Posterior vena cava (tissue), 2 donors: ENCODE measurements at places on chromosomes 2 and 18.

GRCh38 chr2:4265936-4266335, 562.6 kb downstream of the DCDC2C start:
- DNase-seq = no peak

DNA sequence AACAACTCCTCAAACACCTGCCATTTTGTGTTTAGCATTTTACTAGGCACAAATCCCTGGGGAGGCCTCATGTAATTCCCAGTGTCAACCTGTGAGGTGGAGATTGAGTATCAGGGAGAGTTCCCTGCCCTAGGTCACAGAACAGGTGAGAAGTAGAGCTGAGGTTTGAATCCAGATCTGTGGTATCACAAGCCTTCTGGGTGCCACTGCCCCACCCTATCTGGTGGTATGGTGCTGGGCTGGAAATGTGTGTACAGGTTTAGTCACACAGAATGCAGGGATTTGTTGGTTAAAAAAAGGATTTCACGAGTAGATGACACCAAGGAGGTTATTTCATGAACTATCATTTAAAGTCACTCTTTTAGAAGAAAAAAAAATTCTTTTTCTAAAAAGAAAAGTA, 35.7 kb upstream of the PKDCC start:
- no peak for DNase-seq

DNA sequence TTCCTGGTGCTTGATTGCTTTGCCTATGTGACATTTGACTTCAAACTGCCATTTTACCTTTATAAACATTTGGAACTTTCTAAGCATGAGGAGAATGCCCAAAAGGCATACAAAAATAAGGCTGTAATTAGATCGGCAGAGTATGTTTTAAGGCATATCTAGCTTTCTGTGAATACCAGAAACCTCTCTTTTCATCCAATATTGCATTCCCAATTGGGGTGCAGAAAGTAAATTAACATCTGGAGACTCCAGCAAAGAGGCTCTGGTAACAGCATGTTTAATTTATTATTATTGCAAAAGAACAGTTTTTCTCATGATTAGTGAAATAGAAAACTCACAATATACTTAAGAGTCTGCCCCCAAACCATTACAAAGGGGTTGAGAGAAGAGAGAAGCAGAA, 32.1 kb downstream of the FRZB start:
- DNase-seq = no peak

- no peak for DNase-seq
Measured at GRCh38 chr2:105935063-105935462, 190.4 kb downstream of the NCK2 start.

DNA sequence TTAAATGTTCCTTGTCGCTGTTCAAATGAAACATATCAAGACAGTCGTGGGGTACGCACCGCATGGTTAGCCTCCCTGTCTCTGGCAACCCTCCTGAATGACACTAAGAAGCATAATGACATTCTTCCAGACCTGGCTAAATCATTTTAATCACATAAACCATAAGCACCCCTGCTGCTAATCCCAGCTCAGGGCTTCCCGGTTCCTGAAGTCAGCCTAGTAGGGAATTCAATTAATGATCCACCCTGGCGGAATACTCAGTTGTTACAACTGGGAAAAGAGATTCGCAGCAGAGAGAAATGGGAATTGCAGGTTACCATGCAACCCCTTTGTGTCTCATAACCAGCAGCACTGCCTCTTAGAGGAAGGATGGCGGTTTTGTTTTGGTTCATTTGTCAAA, 200.8 kb upstream of the AGAP1 start:
- DNase-seq = no peak

- DNase-seq = peak; percentile 69
Measured at GRCh38 chr2:231531883-231532755, 1.9 kb upstream of the NMUR1 start.

- no peak for DNase-seq
Measured at GRCh38 chr2:219595256-219595655, 2.4 kb upstream of the STK11IP start.

- DNase-seq = no peak
Measured at GRCh38 chr2:122266636-122267035, 511.2 kb downstream of the TSN start.

DNA sequence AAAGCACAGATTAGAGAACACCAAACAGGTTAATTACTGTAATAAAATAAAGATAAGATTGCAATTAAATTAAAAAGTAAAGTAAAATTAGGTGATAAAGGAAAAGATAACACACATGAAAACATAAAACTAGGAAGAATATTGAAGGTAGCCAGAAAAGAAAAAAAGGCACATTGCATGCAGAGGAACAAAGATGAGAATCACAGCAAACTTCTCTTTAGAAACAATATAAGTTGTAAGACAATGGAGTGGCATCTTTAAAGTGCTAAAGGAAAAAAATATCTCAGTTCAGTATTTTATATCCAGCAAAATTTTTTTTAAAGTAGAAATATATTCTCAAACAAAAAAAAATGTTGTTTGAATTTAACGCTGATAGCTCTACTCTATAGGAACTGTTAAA, 366.0 kb downstream of the CPS1 start:
- no peak for DNase-seq

GRCh38 chr18:47777626-47778025, 152.8 kb downstream of the SMAD2 start:
- no peak for DNase-seq

- DNase-seq = no peak
Measured at GRCh38 chr2:85134896-85135659, 1.9 kb downstream of the TCF7L1 start.

DNA sequence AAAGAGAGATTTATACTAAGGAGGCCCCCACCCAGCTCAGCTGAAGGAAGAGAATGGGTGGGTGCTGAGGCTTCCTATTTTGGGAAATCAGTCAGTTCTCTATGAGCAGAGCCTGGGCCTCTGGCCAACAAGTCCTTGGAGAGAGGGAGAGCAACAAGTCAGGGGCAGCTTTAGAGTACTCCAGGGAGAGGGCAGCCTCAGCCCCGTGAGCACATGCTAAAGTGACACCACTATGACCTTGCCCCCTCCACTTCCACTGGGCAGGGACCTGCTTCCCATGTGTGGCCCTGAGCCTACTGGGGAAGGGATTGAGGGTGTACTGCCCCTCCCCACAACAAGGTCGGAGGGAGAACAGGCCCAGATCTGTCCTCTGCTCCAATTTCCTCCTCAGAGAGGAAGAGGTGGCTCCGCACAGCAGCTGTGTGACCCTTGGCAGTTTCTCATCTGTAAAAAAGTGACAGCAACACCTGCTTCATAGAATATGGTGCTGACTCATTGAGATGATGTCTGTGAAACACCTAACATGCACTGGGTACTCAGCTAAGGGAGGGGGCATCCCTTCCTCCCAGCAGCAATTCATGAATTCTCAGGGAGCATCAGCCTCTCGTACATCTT, 72.9 kb downstream of the CLHC1 start:
- no peak for DNase-seq

GRCh38 chr2:71790226-71791060, 337.1 kb downstream of the DYSF start:
- no peak for DNase-seq

- no peak for DNase-seq
Measured at GRCh38 chr2:127411653-127412369, 6.4 kb upstream of the PROC start.

- DNase-seq = no peak
Measured at GRCh38 chr2:98084869-98085238, 2.1 kb upstream of the VWA3B start.

GRCh38 chr2:1848599-1848995, 104.3 kb upstream of the PXDN start:
- DNase-seq = peak; percentile 18

DNA sequence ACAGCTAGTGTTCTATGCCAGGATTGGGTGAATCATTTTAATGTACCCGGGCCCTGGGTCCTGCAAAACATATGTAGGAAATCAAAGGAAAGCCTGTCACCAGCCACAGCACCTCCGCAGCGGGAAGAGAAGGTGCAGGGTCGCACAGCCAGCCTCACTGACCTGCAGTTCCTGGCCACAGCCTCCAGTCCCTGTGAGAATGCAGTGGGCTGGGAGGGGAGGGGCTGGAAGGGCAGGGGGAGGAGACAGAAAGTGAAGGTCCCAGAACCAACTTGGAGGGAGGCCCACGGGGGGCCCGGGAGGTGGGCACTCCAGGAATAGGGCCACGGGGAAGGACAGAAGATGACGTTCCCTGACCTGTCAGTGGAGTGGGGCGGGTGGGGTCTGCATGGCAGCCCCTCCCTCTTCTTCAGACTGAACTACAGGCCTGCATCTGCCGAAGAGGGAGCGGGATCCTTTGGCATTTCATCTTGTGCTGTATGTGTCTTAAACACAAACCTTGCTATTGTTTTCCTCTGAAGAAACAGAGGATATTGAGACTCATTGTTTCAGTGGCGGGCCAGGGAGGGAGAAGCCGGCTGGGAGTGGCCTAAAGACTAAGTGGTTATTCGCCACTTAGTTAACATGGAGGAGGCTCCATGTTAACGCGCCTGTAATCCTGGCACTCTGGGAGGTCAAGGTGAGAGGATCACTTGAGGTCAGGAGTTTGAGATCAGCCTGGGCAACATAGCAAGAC, 7.5 kb downstream of the MAL start:
- no peak for DNase-seq

GRCh38 chr2:227402959-227403358, 15.2 kb upstream of the SCYGR1 start:
- DNase-seq = no peak

GRCh38 chr2:48829036-48829435, 73.5 kb upstream of the LHCGR start:
- DNase-seq = no peak

DNA sequence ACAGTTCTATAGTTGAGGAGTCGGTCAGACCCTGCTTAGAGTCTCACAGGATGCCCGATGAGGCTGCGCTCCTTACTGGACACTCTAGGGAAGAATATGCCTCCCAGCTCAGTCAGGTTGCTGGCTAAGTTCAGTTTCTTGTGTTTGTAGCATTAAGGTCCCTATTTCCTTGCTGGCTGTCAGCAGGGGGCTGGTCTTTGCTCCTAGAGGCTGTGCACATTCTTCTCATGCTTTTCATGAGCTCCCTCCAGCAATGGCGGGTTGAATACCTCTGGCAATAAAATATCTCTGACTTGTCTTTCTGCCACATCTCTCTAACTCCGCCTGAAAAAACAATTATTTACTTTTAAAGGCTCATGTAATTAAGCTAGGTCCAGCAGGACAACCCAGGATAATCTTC, 79.4 kb upstream of the DNAJC10 start:
- DNase-seq = no peak

GRCh38 chr2:59276033-59276432, 1034.9 kb upstream of the FANCL start:
- no peak for DNase-seq

- no peak for DNase-seq
Measured at GRCh38 chr2:148965623-148966437, 72.7 kb upstream of the LYPD6B start.

DNA sequence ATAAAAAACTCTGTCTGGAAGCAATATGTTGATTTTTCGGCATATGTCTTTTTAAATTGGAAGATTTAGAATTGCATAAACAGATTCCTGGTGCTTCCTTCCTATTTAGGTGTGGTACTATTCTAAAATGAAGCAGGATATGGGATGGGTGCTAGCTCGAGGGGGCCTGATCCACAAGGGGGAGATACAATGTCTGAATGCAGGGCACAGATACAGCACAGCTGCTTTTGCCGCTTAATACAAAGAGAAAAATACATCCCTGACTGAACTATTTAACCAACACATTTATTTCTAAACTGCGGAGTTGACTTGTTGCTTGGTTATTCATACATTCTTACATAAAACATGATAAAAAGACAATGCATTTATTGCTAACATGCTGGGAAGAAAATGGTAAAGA, 169.1 kb downstream of the TMEFF2 start:
- DNase-seq = no peak

- no peak for DNase-seq
Measured at GRCh38 chr2:71683666-71684065, 230.3 kb downstream of the DYSF start.

DNA sequence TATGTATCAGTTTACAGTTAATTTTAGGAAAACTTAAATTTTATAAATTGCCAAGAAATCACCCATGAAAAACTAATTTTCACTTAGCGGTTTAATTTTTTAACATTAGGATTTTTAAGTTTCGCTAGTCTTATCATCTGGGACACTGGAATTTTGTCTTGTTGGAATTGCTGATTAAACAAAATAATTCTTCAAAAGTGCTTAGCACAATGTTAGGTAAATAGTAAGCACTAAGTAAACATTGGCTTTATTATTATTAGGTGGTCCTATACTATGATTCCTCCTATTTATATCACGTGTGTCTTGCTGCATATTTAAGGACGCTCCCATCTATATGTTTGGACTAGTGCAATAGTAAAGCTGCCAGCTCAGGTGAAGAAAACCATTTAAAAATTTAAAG, 54.6 kb upstream of the MAP4K3 start:
- DNase-seq = no peak
